ENCODE measurements at places on chromosomes 5 and 9.

- DNase-seq: no peak
These were observed 7.9 kb downstream of the TRMT10B start for GRCh38 chr9:37761511-37761910.

- DNase-seq: no peak
These were observed 576.1 kb downstream of the LRRC70 start for GRCh38 chr5:63154476-63155309.

DNA sequence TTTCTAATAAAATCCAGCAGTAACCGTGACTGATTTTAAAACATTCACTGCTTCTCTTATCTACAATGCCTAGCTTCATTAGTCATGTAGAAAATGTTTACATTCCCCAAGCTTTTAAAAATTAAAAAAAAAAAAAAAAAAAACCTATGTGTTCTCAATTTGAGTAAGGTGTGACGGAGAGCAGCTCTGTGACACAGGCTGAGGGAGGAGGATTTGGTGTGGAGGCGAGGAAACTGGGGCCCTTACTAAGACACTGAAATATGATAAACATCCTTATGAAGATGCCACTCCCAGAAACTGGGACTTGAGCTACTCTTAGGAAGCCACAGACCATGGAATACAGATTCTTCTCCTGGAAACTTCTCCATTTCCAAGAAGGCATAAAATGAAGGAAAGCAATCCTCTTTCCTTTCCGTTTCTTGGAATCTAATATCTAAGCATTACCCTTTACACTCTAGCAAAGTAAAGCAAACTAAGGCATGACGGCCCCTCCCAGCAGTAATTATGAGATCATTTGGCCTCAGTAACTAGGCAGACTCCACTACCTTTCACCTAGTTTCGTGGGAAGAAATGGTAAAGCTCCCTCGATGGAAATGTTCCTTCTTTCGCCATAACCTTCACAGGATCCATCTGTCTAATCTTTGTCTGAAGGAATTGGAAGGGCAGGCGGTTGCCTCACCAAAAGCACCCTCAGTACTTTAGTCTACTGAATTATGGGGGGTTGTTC is 23.5 kb downstream of the GRAMD2B start:
- no peak for DNase-seq

- no peak for DNase-seq
These were observed 39.5 kb upstream of the EGFL7 start for GRCh38 chr9:136623016-136623841.

GRCh38 chr9:135209136-135209535 is 121.7 kb downstream of the OLFM1 start:
- DNase-seq: no peak

- no peak for DNase-seq
These were observed 123.6 kb downstream of the INVS start for GRCh38 chr9:100222674-100223073.

- DNase-seq: no peak
These were observed 13.5 kb downstream of the CNTFR start for GRCh38 chr9:34575862-34576596.

GRCh38 chr5:6302684-6303083 is 75.7 kb downstream of the MED10 start:
- DNase-seq: no peak

DNA sequence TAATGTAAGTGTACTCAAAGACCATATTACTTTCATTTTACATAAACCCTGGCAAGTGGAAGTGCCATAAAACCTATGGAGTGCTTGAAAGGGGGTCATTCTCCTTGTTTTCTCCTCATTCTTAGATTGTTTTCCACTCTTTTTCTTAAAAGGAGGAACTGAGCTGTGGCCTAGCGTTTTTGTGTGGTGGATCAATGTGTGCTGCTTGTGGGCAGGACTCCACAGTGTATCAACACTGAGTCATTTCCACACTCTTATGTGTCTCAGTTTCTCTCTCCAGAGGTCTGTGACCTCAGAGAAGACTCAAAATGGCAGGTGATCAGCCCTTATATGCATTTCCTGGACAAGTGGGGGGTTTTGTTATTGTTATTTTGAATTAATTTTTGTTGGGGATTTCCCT is 516.1 kb upstream of the CDH10 start:
- no peak for DNase-seq

DNA sequence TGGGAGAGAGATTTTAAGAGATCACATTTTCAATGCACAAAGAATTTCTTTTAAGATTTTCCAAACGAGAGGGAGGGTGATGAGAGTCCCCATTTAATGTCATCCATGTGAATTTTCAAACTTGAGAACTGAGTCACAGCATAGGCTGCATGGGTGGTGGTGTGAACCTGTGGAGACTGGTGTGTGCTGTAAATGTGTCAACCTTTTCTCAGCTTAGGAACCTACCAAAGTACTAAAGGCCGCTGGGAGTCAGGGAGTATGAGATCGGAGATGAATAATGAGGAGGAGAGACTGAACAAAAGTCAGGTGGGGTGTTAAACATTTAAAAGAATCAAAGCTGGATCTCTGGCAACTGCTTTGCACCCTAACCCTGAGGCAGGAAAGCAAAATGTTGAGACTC is 7.5 kb downstream of the ALDH1A1 start:
- DNase-seq: no peak

DNA sequence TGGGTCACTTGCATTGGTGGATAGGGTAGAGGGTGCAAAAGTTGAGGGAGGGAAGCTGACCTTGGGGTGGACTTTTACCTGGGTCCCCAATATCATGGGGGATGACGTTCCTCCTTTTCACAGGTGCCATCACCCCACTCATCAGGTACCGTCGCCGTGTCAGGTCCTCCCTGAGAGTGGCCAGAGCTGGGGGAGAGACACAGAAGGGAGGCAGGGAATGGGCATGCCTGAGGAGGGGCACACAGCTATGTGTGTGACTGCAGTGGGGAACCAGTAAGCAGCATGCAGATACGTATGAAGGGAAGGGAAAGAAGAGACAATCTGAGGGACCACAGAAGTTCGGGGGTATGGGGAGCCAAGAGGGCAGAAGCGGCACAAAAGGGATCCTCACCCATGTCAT is 6.5 kb downstream of the CREB3 start:
- DNase-seq: no peak

DNA sequence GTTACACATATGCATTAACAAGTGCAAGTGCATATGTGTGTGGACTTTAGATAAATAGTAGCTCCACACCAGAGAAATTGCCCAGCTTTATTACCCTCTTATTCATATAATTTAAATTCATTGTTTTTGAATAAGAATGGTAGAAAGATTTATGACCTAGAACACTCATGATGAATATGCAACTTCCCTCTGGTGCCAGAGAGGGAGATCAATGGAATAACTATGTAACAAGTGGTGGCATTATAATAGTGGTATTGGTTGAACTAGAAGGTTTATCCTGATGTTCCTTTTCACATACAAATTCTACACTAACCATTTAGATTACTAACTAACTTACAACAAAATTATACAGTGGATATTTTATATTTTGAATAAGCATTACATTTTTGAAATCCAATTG is 607.4 kb downstream of the CDH12 start:
- no peak for DNase-seq

- DNase-seq: no peak
These were observed 134.7 kb downstream of the SLC1A3 start for GRCh38 chr5:36741128-36741527.

DNA sequence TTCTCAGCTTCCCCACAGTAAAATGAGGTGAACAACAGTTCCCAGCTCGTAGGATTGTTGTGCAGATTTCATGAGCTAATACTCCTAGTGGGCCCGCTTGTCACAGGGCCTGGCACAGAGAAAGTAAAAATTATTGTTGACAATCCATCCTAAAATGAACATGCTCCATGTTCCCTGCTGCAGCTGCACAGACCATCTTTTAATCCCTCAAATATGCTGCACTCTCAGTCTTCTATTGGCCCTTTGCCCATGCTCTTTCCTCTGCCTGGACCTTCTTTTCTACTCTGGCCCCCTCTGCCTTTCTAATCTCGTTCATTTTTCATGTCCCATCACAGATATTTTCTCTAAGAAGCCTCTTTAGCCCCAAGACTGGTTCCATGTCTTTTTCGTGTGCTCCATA is 117.7 kb upstream of the NR3C1 start:
- DNase-seq: no peak

GRCh38 chr5:141763541-141763940 is 81.5 kb upstream of the ARAP3 start:
- no peak for DNase-seq

- no peak for DNase-seq
These were observed 122.4 kb downstream of the MVB12B start for GRCh38 chr9:126448865-126449577.

DNA sequence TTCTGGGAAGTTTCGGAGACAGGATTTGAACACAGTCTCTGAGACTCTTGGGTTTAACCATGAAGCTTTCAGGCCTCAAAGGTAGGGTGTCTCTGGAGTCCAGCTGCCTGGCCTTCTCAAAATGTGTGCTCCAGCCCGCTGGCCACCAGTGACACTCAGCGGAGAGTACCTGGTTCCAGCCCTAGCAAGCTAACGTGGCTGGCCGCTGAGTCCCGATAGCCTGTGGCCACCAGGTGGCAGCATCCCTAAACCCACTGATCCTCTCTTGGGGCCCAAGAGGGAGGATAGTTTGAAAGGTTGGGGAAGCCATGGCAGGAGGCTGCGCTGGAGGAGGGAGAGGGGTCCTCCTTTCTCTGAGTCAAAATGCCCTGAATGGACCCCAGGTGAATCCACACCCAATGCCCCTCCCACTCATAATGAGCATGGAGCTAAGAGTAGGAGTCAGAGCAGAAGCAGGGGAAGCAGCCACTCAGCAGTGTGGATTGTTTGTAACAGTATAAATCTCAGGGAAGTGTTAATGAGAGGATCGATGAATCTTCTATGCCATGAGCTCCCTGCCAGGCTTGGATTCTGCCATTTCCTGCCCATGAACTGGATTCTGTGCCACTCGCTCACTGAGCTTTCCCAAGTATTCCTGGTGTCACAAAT is 5.4 kb upstream of the TIFAB start:
- DNase-seq: peak; percentile 71

GRCh38 chr5:126915496-126915895 is 114.9 kb downstream of the MARCHF3 start:
- no peak for DNase-seq

DNA sequence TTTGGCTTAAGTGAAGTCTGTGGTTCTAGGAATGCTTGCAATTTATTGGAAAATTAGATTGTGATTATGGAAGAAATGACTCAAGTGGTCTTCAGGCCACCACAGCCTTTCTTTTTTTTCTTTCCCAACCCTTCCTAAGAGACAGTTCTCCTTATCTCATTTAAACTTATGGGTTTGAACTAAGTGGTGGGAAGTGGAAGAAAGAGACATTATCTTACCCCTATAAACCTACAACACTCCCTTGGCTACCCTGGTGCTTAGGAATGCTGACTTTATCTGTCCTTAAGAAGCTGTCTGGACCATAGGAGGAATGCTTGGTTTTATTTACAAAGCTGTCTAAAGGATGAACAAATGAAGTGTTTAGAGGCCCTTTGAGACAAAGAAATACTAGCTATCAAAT is 5.1 kb upstream of the ERAP1 start:
- DNase-seq: no peak

DNA sequence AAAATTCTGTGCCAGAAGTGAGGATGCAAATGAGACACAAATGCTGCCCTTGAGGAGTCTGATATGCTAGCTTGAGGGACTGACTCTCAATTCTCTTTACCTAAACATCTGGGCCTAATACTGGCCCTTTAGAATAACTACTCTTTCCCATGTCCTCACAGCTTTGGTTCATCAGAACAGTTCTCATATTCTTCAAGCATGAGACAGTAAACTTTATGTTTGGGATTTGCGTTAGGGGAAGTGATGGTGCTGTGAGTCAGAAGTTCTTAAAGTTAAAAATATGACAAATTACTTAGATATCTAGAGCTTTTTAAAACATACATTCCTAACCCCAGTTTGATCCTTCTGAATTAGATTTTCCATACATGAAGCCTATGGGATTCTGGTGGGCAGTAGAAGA is 665.0 kb upstream of the RGMB start:
- DNase-seq: no peak

- no peak for DNase-seq
These were observed 20.1 kb downstream of the RORB start for GRCh38 chr9:74517188-74517587.

Data from adrenal gland (tissue), 19 donors.